Liver (tissue), 10 donors: ENCODE measurements at places on chromosomes 7 and 10.

DNA sequence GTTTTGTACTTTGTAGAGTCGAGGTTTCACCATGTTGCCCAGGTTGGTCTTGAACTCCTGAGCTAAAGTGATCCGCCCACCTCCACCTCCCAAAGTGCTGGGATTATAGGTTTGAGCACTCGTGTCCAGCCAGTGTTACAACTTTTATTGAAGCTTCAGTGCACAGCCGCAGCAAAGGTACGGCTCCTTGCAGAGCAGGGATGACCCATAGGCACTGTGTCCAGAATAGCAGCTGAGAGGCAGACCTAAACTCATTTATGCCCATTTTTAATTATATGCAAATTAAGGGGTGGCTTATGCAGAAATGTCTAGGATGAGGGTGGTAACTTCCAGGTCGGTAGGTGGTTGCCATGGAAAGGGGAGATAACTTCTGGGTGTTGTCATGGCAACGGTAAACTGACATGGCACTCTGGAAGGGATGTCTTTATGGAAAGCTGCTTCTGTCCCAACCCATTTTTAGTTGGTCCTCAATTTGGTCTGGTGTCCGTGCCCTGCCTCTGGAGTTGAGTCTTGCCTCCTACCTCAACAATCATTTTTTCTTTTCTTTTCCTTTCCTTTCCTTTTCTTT, 22.7 kb downstream of the NYAP1 start:
- no peak for DNase-seq

DNA sequence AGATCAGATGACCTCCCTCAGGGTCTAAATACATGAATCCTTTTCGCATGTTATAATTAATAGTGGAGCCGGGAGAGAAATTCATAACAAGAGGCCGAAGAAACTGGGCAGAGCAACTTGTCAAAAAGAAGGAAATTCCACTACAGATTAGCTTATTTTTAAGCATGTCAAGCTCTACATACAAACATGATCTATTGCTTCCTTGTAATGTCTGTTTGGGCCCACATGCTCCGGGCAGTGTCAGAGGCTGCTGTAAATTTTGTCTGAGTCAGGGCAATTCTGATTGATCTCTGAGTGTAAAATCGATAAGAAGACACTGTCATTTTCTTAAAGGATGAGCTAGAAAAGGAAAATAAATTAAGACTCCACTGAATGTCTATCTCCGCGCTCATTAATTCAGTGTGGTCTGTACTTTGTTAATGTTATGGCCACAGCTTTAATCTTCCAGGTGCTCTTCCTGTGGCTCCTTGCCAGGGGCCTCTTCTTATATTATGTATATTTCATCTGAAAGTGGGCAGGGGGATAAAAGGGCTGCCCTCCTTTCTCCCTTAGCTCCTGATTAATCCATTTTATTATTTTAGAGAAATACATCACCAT, 194.1 kb upstream of the SP8 start:
- no peak for DNase-seq

GRCh38 chr7:139570119-139570518, 46.6 kb downstream of the CLEC2L start:
- no peak for DNase-seq

DNA sequence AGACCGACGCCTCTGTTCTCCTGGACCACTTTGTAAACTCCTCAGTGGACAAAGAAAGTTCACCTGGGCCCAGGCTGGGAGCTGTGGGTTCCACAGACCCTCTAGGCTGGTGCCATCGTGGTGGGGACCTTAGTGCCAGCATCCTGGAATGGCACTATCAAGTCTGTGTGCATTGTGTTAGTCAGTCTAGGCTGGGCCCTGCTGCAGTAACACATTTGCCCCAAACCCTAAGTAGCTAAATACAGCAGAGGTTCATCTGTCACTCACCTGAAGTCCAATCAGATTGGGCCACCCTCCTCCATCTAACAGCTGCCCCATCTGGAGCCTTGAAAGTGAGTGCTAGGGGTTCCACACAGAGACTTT, 110.8 kb downstream of the RGS10 start:
- no peak for DNase-seq

DNA sequence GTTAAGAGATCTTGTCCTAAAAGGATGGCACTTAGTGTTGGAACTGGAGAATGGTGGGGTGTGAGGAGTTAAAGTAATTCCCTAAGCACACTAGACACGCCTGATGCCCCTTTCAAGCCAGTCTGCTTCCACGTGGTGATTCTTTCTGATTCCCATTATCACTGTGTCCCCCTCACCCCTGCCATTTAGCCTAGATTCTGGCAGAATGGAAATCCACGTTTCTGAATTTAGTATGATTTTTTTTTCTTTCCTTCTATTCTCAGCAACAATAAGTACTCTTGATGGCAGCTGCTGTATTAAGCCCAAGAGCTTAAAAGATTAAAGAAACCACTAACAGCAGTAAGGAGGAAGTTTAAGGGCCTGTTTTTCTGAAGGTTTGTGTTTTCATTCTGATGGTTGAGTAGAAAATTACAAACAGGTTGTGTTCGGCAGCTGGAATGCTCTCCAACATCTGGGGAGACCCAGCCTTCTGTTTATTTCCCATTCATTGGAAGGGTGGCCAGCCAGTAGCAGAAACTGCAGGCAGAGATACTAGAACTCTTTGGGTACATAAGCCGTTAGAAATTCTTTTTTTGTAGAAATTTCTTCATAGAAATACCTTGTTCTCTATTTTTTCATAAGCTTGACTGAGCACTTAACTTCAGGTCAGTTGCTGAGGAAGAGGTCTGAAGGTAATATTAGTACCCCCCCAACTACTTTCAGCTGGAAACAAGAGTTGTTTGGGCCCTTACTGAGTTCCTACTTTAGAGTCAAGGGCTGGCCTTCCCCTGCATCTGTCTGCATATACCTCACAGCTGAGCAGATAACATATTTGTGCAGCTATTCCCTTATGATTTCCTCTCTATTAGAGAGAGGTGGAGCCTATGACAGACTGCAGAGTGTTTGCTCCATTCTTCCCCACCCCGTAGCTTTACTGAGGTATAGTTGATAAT, 355.1 kb downstream of the AUTS2 start:
- no peak for DNase-seq

GRCh38 chr7:48734695-48735406, 189.5 kb upstream of the CDC14C start:
- DNase-seq, result no peak

- no peak for DNase-seq
Observed at GRCh38 chr10:133310399-133310755, 1.7 kb downstream of the ZNF511 start.

- DNase-seq, result no peak
Observed at GRCh38 chr10:52232561-52233350, 81.3 kb upstream of the DKK1 start.

DNA sequence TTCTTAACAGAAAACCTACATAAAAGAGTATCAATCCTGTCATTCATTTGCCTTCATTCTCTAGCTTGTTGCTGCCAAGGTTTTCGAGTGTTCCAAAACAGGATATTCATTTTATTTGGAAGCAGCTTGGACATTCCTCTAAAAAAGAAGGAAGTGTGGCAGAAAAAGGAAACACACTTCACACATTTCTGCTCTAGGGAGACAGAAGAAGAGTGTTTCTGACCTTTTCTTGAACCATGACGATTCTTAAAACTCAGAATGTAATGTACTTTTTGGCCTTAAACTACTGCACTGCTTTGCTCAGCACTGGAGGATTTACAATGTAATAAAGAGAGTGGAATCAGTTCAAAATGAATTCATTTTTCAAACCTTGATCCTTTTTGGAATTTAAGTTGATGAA, 81.3 kb downstream of the SEMA3A start:
- no peak for DNase-seq

- DNase-seq, result no peak
Observed at GRCh38 chr7:123211545-123211944, 11.8 kb upstream of the SLC13A1 start.

- DNase-seq, result no peak
Observed at GRCh38 chr10:8245131-8245813, 190.8 kb downstream of the GATA3 start.

- DNase-seq, result no peak
Observed at GRCh38 chr10:98910546-98910945, 325.1 kb downstream of the HPSE2 start.

GRCh38 chr10:123559823-123560092, 106.4 kb upstream of the GPR26 start:
- DNase-seq, result no peak

DNA sequence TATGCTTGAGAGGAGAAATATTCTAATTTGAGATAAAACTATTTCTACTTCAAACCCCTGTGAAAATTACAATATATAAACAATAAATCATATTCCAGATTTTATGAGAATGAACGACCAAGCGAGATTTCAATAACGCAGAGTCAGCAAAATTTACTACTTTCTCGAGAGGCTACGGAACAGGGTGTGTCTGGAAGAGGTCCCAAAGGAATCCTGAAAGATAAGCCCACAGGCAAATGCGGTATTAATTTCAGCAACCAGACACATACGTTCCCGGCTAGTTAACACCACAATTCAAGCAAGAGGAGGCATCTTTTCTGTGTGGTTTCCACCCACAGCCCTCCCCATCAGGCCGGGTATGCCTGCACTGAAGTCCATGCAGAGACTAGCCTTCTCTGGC, 26.4 kb downstream of the BEND7 start:
- DNase-seq, result no peak

DNA sequence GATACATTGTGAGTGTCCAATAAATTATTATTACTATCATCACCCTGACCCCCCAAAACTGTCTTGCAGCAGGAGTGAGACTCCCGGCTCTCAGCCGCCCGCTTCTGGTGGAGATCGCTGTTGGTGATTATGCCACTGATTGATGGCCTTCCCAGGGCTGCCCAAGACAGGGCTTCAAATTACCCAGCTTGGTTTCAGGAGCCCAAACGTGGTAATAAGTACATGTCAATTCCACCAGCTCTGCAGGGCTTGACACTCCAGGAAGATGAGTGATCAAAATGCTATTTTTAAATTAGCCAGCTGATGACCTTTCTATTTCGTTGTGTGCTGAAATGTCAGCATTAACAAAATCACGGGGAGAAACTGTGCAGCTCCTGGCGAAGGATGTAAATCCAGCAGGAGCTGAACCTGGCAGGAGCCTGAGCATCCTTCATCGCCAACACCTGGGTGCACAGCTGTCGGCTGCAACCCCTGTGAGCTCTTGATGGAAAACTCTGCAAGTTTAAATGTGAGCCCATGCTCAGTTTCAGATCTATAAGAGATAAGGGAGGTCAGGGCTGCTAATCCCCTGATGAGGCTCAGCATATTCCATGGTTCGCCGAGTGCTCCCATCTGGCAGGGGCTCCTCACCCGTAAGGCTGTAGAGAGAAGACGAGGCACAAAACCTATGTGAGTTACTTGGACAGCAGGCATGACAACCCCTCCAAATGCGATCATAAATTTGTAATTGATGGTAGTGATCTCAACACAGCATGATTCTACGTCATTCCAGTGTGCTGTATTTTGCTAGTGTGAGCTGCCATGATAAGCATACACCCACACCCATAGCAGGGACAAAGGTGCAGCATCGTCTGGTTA, 446.3 kb downstream of the TCERG1L start:
- no peak for DNase-seq

DNA sequence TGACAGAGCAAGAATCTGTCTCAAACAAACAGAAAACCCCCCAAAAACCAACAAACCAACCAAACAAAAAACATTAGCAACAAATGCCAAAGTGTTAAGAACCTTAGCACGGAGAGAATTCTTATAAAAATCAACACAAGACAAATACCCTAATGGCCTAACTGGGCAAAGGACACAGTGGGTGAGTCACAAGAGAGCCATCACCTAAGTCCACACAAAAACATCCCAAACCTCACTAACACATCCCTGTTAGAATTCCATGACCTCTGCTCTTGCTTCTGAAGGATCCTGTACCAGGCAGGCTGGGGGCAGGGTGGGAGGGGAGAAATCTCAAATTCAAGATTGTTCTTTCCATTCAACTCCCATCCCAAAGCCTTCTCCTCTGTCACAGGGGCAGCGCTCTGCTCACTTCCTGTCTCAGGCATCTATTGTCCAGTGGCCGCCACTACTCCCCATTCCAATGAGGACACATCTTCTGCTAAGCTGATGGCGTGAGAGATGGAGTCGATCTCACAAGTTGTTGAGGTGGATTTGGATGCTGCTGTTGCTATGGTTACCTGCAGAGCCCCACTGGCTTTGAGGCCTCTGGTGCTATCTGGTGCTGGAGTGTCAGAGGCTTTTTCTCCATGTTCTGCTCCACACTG, 9.2 kb downstream of the IL15RA start:
- no peak for DNase-seq

DNA sequence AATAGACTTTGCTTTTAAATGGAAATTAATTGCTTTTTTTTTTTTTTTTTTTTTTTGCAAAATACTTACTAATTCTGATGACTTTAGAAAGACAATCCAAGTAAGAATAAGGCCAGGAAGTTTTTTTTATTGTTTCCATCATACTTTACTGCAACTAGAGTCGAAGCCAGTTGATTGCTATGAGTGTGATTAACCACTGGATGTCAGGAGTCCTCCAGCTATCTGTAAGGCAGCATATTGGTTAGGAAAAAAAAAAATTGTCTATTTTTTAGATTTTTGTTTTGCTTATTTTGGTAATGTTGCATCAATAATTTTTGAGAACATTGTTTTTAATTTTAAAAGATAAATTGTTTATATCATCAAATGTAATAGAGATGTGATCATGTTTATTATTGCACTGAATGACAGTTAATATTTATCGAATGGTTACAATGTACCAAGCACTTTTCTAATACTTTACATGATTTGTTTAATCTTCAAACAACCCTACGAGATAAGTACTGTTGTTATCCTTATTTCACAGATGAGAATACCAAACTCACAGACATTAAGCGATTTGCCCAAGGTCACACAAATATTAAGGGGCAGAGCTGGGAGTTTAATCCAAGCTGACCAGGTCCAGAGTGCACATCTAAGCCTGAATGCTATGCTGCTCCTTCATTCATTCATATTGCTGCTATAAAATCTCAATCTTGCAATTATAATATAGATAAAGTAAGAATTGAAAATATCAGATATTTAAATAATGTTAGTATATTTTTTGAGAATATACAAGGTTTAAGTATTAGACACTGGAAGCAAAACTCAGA, 19.9 kb upstream of the LMOD2 start:
- no peak for DNase-seq

DNA sequence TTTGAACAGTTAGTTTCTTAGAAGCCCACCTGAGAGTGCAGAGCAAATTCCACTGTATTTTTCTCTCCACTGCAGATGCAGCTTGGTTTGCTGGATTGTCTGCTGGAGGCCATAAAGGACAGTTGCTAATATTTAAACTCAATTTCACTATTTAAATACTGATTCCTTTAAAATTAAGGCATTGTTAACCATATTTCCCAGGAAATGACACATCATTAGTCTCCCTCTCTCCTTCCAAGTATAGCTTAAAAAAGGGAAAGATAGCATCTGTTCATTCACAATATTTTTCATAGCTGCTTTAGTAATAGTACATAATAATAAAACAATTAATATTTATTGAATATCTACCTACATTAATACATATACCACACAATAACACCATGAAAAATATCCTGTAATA, 252.9 kb downstream of the HGF start:
- no peak for DNase-seq
